ENCODE measurements at places on chromosomes 5 and 9.

DNA sequence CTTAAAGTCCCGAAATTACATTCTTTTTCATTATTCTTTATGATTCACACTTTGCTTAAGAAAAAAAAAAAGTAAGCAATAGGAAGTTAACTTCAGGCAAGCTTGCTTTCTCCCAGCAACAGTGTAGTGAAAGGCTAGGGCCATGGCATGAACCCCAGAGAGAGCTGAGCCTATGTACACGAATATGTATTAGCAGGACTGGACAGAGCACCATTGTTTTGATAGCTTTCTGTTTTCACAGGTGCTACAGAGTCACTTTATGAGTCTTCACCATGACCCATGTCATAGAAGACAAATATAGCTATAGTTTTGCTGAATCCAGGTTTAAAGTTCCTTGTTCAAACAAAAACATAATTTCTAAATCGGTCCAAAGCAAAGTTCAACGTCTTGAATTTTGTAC lies 199.2 kb downstream of the ADAMTSL1 start:
- no peak for DNase-seq

DNA sequence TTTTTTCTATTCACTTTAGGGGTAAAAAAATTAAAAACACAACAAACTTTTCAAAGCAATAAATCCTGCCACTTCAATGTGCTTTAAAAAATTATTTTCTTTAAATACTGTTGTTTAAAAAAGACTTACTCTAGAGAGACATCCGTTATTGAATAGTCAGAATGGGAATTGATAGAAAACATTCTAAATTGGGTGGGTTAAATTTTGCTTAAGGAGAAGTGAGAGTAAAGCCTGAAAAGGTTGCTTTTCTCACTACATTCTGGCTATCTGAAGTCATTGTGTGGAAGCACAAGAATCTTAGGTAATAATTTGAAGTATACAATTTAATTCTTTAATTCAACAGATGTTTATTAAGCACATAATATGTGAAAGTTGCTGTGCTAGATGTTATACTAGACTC lies 509.3 kb downstream of the NR2F1-AS1 start:
- DNase-seq = no peak

- DNase-seq = no peak
Observed at GRCh38 chr5:2303431-2304100, 420.8 kb upstream of the IRX4 start.

DNA sequence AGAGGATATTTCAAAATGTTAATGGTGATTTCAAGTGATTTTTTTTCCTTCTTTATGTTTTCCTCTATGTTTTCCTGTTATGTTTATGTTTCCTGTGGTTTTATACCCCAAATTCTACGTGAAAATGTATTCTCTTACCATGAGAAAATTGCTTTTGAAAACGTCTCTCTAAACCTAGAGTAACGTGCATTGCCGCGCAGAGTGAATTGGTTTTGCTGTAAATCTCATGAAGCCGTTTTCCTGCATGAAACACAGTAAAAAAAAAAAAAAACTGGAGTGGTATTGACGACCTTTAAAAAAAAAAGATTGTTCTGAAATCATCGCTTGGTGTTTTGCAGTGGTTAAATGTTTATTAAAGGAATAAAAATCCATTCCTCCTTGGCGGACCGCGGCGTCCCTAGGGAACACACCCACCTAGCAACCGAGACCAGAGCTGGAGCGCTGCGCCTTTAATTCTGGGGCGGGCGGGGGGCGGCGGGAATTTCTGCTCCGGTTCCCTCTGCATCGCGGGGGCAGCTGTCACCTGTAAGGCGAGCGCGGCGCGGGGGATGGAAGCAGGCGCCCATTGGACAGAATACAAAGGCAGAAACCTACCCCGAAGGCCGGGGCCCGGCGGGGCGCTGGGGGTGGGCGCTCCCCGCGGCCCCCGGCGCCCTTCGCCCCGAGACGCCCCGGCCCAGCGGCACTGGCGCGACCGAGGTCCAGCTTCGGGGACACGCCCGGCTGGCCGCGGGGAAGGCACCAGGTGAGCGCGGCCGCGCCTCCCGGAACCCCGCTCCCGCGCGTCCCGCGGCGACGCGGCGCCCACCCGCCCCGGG lies at the start of gene SOWAHA:
TSS of gene SOWAHA (plus strand) at position 522 of the 818 bp plus-strand sequence. CDS start 320 bp downstream, outside the sequence.
- DNase-seq = no peak

GRCh38 chr9:126722922-126723806 lies 81.7 kb upstream of the ZBTB43 start:
- no peak for DNase-seq

DNA sequence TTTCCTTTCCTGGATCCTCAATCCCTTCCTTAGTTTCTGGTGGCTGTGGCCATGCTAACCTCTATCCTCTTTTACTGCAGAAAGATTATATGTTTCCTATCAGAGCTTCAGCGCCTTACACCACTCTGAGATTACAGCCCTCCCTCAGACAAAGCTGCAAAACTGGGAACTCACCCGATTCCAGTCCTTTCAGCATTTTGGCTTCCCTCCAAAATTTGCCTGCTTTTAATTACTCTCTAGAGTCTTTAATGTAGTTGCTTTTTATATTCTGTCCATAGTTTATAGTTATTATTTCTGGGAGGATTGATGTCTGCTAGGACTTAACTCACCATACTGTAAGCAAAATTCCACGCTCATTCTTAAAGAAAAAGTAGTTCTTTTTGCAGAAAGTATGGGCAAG lies 110.2 kb downstream of the NSG2 start:
- DNase-seq = no peak

GRCh38 chr9:126480813-126481212 lies 132.9 kb upstream of the LMX1B start:
- DNase-seq = no peak

- DNase-seq = no peak
Observed at GRCh38 chr5:134968055-134968454, 348 bp downstream of the CATSPER3 start.

- no peak for DNase-seq
Observed at GRCh38 chr9:18976709-18977531, 56.1 kb downstream of the SAXO1 start.

GRCh38 chr9:14418941-14419937 lies 105.3 kb upstream of the NFIB start:
- no peak for DNase-seq

GRCh38 chr9:97651646-97652045 lies 18.0 kb downstream of the NCBP1 start:
- no peak for DNase-seq

GRCh38 chr5:81779125-81779915 lies 28.4 kb upstream of the SSBP2 start:
- no peak for DNase-seq

DNA sequence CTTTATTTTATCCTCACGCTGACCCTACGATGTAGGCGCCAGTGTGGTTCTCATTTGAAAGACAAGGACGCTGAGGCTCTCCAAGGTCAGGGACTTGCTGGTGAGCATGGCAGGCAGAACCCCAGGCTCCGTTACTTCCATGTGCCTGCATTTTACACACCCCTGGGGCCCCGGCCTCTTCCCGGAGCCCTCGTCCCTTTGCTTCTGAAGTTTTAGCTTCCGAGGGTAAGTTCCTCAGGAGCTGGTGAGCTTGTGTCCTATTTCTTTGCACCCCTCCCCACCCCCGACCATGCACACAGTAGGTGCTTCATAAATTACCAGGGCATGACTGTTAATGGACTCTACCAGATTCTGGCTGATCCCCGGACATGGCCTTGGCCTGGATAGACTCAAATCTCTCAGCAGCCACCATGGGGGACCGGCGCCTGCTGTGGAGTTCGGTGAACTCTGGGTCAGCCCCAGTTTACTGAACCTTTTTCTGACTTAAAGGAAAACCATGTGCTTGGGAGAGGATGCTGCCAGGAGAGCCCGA lies 59.3 kb upstream of the RNU6ATAC start:
- no peak for DNase-seq

DNA sequence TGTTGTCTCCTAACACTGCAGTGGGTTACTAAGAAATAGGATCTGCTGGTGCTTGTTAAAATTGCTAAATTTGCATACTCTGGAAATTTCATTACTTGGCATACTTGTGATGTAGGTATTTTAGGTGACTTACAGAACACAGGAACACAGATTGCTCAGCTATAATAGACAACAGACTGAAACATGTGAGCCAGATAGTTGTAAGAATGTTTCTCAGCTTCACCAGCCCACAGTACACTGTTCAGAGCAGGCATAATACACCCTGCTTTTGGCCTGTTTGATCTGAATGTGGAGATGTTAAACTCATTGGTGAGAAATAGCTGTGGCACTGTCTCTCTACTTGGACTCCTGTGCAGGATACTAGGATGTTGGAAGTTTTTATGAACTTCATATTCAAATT lies 275.7 kb downstream of the CSNK1G3 start:
- DNase-seq = no peak

DNA sequence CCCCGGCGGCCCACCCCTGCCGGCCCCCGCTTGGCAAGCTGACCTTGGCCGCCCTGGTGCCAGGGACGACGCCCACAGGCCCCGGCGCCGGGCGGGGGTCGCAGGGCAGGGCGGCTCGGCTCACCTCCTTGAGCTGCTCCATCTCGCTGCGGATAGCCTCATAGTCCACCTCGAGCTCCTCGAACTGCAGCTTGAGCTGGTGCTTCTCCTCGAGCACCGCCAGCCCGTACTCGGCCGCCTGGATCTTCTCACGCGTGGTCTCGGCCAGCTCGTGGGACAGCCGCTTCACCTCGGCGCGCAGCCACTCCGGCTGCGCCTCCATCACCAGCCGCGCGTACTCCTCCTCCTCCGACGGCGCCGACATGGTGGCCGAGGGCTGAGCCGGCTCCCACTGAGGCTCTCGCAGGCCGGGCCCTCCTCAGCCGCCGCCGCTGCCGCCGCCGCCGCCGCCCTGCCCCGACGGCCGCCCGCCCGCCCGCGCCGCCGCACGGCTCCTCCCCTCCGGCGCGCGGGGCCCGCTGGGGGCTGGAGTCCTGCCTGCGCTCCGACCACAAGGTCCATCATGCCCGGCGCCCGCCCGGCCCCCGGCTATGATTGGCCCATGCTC lies at the start of gene BICD2:
TSS of gene BICD2 (minus strand) at position 453 of the 607 bp plus-strand sequence. CDS start at position 364, 89 bp downstream.
- DNase-seq = no peak

GRCh38 chr5:177403102-177403791 lies 2.8 kb upstream of the PFN3 start:
- no peak for DNase-seq

GRCh38 chr5:158119961-158120723 lies 261.2 kb upstream of the CLINT1 start:
- DNase-seq = no peak

DNA sequence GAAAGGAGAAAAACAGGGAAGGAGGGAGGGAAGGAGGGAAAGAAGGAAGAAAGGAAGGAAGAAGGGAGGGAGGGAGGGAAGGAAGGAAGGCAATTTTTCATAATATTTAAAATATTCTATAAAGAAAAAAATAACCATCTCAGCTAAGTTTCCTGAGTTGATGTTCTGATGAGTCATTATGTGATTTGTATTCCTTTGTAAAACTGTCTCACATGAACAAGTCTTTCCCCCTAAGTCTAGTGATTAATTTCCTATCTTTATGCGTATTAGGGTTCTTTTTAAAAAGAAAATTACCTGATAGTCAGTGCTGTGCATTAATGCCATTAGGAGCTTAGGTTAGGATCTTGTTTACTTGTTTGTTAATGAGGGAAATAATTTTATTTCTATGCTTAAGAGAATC lies 94.1 kb downstream of the RASEF start:
- DNase-seq = no peak

DNA sequence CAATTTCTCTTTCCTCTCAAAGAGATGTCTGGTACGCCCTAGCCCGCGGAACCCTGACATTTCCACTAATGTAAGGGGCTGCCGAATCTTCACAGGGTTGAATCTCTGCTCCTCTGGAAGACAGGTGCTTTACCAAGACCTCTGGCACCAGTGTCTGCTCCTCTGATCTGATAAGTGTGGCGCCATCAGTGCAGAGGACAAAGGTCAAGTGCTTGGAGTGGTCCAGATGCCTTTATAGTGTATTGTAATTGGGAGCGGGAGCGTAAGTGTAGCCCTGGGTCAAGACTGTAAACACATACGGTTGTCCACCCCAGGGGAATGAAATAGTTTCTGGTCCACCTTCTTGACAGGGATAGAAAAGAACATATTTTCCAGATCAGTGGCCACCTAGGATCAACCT lies 17.7 kb downstream of the ADAMTSL2 start:
- DNase-seq = no peak

GRCh38 chr5:84437673-84438315 lies 53.1 kb upstream of the EDIL3 start:
- no peak for DNase-seq

GRCh38 chr5:151917904-151918303 lies 6.7 kb downstream of the GLRA1 start:
- no peak for DNase-seq

- DNase-seq = no peak
Observed at GRCh38 chr9:2367970-2368369, 253.6 kb upstream of the VLDLR start.

DNA sequence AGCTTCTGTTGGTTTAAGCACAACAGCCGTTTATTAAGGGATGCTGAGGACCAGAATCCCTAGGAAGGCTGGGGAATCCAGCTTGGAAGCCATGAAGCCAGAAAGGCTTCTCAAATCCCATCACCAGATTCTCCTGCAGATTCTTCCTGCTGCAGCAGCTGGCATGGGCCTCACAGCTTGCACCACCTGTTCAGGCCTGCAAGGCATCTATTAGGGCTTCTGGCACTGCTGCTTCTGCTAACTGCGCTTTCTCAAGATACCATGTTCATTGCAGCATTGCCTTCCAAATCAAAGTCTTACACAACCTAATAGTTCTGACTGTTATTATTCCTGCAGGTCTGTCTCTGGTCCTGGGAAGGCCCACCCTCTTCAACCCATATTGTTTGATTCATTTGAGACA lies 51.2 kb upstream of the ZNF366 start:
- DNase-seq = no peak

GRCh38 chr5:149028984-149029383 lies 33.9 kb downstream of the SH3TC2 start:
- no peak for DNase-seq

DNA sequence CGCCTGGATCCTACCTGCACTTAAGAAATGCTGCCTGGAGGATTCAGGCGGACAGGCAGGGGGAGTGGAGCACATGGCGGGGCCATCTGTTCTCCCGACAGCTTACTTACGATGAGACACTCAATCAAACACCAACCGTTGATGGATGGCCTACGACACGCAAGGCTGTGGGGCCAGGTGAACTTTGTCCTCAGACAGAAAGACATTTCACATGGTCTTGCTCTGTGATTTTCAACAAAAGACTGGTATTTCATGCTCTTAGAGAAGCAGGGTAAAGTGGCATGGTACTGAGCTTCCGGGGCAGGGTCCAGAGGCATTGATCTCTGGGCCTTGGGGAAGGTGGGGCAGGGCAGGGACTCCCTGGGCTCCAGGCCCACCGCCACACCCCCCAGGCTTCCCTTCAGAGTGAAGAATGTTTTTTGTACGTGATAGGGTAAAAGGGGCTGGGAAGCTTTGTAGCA lies 9.1 kb upstream of the OLFM1 start:
- no peak for DNase-seq

DNA sequence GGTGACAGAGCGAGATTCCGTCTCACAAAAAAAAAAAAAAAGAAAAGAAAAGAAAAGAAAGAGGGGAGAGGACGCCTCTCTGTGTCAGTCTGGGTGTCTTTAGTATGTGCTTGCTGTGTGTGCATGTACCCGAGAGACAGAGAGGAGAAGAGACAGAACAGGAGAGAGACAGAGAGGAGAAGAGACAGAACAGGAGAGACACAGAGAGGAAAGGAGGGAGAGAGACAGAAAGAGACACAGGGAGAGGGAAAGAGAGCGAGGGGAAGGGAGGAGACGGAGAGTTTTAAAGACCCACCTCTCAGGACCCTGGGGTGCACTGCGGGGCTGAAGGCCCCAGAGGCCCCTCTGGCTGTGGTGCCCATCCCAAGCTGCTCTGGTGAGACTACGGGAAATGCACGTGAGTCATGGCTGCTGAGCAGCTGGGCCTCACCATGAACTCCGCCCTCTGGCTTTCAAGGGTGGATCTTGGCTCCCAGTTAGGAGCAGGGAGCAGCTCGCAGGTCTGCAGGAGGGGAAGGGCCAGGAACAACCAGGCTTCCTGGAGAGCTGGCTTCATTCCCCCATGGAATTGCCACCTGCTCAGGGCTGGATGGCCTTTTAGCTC lies 7.9 kb downstream of the SLC6A3 start:
- no peak for DNase-seq
